ENCODE measurements at places on chromosomes 11 and 22.

DNA sequence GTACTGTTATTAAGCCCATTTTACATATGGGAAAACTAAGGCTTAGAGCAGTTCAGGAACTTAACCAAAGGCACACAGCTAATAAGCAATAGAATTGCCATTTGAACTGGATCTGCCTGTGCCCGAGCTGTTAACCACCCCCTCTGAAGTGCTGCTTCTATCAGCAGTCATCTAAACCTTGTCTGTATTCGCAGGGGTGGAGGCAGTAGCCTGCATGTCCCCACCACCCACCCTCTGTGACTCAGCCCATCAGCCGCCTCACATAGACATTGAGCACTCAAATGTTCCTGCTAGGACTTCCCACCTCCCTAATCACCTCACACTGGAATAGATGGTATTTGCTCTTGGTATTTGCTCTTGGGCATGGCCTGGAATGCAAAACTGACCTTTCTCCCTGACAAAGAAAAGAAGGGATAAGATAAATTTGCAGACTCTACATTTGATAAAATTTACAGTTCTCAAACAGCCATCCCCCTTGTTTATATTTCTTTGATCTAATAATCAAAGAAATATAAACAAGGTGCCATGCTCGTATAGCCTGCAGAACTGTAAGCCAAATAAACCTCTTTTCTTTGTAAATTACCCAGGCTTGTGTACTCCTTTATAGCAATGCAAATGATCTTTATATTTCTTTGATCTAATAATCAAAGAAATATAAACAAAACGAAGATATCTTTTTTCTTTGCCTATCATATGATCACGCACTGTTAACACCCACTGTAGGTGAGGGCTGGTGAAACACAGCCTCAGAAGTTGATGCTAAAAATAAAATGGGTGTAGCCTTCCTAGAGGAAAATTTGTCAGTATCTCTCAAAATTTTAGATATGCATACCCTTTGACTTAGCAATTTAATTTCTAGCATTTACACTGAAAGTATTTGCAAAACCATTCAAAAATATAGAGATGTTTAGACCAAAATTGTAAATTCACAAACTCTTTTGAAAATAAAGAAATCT is 15.9 kb downstream of the DKK3 start:
- no peak for DNase-seq

- DNase-seq: no peak
Measured at GRCh38 chr22:43343670-43344519, 723 bp upstream of the SCUBE1 start.

- no peak for DNase-seq
Measured at GRCh38 chr11:117476531-117477142, 149.0 kb downstream of the CEP164 start.

GRCh38 chr11:126978911-126979310 is 21.7 kb downstream of the KIRREL3 start:
- no peak for DNase-seq

DNA sequence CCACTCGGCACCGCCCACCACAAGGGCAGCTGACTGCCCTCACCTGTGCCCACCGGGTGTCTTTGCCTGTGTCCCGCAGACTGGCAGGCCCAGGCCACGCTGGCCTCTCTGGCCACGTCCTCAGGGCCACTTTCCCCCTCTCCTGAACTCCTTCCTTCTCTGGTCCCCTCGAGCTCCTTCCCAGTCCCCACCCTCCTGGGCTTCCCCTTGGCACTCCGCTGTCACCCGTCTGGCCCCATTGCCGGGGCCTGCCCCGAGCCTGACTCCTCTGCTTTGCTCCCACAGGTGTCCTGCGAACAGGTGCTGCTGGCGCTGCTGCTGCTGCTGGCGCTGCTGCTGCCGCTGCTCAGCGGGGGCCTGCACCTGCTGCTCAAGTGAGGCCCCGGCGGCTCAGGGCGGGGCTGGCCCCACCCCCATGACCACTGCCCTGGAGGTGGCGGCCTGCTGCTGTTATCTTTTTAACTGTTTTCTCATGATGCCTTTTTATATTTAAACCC is 14.2 kb downstream of the MCAT start:
- no peak for DNase-seq

- DNase-seq: no peak
Measured at GRCh38 chr22:40001800-40002577, 7.2 kb downstream of the FAM83F start.

GRCh38 chr11:72124046-72124445 is 11.5 kb upstream of the FOLR3 start:
- no peak for DNase-seq

DNA sequence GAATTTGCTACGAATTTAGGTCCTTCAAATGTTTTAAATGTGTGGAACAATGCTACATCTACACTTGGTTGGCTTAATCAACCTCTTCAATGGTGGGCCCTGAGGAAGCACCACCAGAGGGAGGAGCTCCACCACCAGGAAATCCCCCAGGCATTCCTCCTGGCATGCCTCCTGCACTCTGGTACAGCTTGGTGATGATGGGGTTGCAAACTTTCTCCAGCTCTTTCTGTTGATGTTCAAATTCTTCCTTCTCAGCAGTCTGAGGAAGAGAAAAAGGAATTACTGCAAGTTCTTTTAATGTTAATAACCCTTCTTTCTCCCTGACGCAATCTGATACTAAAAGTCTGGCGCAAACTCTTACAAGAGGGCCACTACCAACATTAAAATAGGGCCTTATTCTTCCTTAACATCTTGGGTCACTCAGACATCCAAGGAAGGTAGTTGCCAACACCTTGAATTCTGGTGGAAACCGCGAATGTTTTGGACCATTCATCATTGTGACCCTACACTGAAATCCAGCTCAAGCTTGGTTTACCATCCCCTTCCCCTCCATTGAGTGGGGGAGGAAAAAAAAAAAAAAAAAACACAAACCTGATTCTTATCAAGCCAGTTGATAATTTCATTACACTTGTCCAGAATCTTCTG is 4.2 kb downstream of the HSPA8 start:
- no peak for DNase-seq

GRCh38 chr22:37419969-37420685 is 7.2 kb downstream of the ELFN2 start:
- no peak for DNase-seq

DNA sequence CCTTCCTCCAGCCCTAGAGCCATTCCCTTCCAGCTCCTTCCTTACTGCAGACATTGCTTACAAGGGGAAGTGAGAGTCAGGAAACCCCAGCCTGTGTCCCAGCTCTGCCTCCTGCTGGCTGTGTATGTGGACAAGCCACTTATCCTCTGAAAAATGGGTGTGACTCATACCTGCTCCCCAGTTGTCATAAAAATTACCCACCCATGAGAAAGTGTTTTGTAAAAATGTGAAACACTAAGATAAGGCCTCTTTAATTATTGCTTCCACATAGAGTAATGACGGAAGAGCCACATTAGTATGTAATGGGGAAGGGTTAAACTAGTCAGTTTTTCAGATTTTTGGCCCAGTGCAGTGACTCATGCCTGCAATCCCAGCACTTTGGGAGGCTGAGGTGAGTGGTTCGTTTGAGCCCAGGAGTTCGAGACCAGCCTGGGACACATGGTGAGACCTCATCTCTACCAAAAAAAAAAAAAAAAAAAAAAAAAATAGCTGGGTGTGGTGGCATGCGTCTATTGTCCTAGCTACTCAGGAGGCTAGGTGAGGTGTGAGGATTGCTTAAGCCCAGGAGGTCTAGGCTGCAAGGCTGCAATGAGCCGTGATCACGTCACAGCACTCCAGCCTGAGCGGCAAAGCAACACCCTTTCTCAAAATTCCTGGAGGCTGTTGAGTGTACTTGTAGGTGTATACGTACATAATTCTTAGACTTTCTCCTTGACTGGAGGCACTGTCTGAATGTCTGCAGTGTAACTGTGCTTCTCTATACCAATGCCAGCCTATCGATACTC is 84.9 kb downstream of the CTTN start:
- DNase-seq: no peak

- DNase-seq: no peak
Measured at GRCh38 chr11:96014217-96014616, 90.3 kb upstream of the MTMR2 start.
